Subcutaneous preadipocyte (primary cell): ENCODE measurements at places on chromosomes 5 and 9. TPM values are rescaled to one million over a fixed set of nuclear protein-coding genes. Genes with fewer than 3 reads are reported as not detected.

Gene CDX1
- not detected in 2 replicates for total RNA-seq

Gene LCN10
- total RNA-seq = under 0.01 TPM in 1 of 2 replicates, not detected in the other

Gene TMOD1
- under 0.01 and 0.37 TPM in 2 replicates for total RNA-seq

Gene RAI14
- 139 and 173 TPM in 2 replicates for total RNA-seq

Gene SLCO6A1
- not detected in 2 replicates for total RNA-seq

Gene KDM4C
- total RNA-seq = 34.2 and 37.9 TPM in 2 replicates

Gene EGFL7
- 2.6 and 8.8 TPM in 2 replicates for total RNA-seq

Gene MEGF10
- under 0.01 and 0.39 TPM in 2 replicates for total RNA-seq

Gene GMCL2
- not detected in 2 replicates for total RNA-seq

Gene MEIKIN
- total RNA-seq = not detected in 2 replicates

Gene UNC5A
- total RNA-seq = under 0.01 TPM in 2 replicates

Gene ARID3C
- under 0.01 TPM in 1 of 2 replicates, not detected in the other for total RNA-seq

Gene JADE2
- 34.2 and 38.7 TPM in 2 replicates for total RNA-seq

Gene SSBP2
- total RNA-seq = 17.2 and 27.2 TPM in 2 replicates

Gene ALDOB
- total RNA-seq = not detected in 2 replicates

Gene PCDHGB2
- 1.1 and 2.0 TPM in 2 replicates for total RNA-seq

Gene MARVELD2
- under 0.01 and 2.0 TPM in 2 replicates for total RNA-seq

Gene EGFLAM
- 12.9 and 18.2 TPM in 2 replicates for total RNA-seq

Gene PCDHB5
- total RNA-seq = under 0.01 and 0.20 TPM in 2 replicates

Gene SPATA31C1
- not detected in 2 replicates for total RNA-seq

Gene IL9
- not detected in 2 replicates for total RNA-seq

Gene HK3
- total RNA-seq = not detected in 2 replicates

Gene HAVCR1
- total RNA-seq = 0.20 and 0.37 TPM in 2 replicates

Gene PCDH12
- total RNA-seq = 1.2 and 1.5 TPM in 2 replicates

Gene BTNL8
- not detected in 2 replicates for total RNA-seq

Gene ERGIC1
- 202 and 223 TPM in 2 replicates for total RNA-seq

Gene PDE6A
- not detected in 2 replicates for total RNA-seq

Gene ARL14EPL
- total RNA-seq = 0.20 TPM in 1 of 2 replicates, not detected in the other
